Stimulated activated CD8-positive, alpha-beta memory T cell treated with anti-CD3 and anti-CD28 coated beads, Interleukin-4, amount 100 ng/mL, for 4 hours (primary cell): ENCODE measurements at places on chromosomes 5 and 9.

- no peak for DNase-seq
Observed at GRCh38 chr5:43281840-43282658, 31.2 kb downstream of the HMGCS1 start.

DNA sequence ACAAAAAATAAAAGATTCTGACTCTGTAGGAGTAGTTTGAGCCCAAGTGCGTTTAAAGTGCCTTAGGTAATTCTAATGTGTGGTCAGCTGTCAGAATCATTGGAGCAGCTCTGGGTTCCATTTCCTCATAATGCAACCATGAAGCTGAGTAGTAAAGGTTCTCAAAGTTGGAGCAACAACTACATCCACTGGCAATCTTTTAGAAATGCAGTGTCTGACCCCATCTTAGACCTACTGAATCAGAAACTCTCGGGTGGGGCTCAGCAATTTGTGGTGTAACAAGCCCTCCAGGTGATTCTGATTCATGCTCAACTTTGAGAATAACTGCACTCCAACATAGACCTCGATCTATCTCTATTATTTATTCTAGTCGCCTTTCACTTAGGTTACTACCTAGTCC lies 7.6 kb upstream of the ALDH1A1 start:
- DNase-seq: no peak

- DNase-seq: no peak
Observed at GRCh38 chr9:120775859-120776258, 17.4 kb downstream of the FBXW2 start.

GRCh38 chr5:115068239-115069086 lies 101.2 kb downstream of the TRIM36 start:
- DNase-seq: no peak

GRCh38 chr5:173727839-173728778 lies 111.7 kb upstream of the BOD1 start:
- no peak for DNase-seq

GRCh38 chr5:138961221-138961620 lies 86.1 kb upstream of the LRRTM2 start:
- no peak for DNase-seq

GRCh38 chr5:137666461-137666850 lies 69.4 kb downstream of the KLHL3 start:
- DNase-seq: no peak

GRCh38 chr5:57843059-57843367 lies 360.4 kb upstream of the ACTBL2 start:
- no peak for DNase-seq

GRCh38 chr5:125331987-125332598 lies 585.7 kb upstream of the ZNF608 start:
- no peak for DNase-seq

DNA sequence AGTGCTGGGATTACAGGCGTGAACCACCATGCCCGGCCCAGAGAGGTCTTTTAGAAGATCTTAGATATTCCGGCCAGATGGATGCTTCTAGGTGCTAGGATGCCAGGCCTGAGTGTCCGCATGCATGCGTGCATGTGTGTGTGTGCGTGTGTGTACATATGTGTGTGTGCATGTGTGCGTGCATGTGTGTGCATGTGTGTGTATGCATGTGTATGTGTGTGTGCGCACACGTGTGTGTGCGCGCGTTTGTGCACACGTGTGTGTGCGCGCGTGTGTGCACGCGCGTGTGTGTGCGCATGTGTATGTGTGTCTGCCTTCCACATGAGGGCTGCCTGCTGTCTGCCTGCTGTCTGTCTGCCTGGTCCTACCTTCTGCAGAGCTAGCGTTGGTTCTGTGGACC lies 88.0 kb upstream of the FCN2 start:
- no peak for DNase-seq

GRCh38 chr5:133453831-133454230 lies 158.5 kb downstream of the FSTL4 start:
- no peak for DNase-seq

DNA sequence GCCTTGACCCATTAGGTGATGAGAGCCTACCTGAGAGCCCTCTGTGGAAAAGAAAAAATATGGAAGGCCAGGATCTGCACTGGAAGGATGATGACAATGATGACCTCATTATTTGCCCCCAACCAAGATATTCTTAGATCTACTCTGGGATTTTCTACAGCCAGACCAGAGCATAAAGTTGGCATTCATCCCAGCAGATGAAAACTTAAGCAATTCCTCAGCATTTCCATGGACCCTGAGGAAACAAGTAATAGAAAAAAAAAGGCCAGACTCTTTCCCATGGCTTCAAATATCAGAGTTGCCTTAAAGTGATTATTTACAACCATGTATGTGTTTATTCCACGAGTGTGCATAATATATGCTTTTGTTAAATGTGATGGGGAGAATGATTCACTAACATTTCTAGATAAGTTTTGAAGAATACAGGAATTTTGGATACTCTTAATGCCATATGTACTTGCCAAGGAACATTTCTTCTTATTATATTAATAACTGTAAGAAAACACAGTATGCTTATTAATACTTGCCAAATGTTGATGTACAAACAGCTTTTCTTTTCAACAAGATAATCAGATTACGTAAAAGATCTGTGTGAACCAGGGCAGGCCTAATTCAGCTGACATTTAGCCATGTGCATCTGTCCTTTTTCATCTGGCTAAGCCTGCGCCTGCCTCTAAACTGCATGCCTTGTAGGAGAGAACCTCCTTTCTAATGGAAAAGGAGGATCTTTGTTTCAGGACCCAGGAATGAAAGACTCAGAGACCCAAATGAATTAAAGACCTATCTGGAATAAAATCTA lies 94.8 kb downstream of the ARRDC3 start:
- DNase-seq: no peak

DNA sequence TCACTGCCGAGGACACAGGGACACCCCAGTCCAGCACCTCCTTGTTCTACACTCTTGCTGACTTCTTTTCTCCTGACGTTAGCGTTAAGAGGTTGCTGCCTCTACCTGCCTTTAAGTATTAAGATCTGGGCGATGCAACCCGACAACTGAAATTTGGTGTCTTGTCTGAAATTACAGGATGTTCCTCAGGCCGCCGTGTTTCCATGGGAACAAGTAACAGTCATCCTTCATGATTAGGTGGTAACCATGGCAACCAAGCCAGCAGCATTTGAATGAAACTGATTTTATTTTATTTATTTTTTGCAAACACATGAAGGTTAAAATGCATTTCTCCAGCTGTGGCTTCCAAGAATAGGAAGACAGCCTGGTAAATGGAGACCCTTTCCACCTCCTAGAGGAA lies 20.8 kb downstream of the DAB2IP start:
- no peak for DNase-seq

DNA sequence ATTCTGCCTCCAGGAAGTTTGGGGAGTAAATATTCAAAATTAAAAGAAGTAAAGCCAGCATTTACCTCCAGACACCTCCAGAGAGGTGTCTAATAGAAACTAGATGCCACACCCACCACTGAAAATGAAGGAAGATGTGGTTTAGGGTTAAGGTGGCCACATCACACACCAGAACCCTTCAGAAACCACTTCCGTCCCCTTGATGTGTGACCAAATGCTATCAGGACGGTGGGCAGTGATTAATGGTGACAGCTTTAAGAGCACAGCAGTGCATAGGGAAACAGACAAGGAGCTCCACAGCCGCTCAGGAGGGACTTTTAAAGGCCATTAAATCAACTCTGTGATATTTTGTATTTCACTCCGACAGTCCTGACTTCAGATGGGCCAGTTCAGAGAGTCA lies 295.2 kb downstream of the BRINP1 start:
- no peak for DNase-seq

- DNase-seq: no peak
Observed at GRCh38 chr5:115810761-115811160, 5.7 kb downstream of the CDO1 start.

- DNase-seq: no peak
Observed at GRCh38 chr9:134944916-134945315, 27.2 kb upstream of the FCN1 start.

GRCh38 chr9:92715488-92716231 lies 45.7 kb upstream of the IPPK start:
- no peak for DNase-seq
